Fibroblast of skin of abdomen (primary cell): ENCODE measurements at places on chromosomes 2 and 18.

- DNase-seq: peak; percentile 20
These were observed 3.4 kb downstream of the SRBD1 start for GRCh38 chr2:45607701-45608100.

DNA sequence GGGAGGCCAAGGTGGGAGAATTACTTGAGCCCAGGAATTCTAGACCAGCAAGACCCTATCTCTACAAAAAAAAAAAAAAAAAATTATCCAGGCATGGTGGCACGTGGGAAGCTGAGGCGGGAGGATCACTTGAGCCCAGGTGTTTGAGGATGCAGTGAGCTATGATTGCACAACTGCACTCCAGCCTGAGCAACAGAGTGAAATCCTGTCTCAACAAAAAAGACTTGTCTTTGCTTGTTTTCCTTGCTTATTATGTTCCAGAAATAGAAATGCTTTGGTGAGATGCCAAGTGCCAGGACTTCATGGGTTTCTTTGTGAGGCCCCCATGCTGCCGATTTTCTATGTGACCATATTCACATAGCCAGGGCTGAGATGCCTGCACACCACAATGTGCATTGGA, 9.0 kb downstream of the DCDC2C start:
- DNase-seq: no peak

DNA sequence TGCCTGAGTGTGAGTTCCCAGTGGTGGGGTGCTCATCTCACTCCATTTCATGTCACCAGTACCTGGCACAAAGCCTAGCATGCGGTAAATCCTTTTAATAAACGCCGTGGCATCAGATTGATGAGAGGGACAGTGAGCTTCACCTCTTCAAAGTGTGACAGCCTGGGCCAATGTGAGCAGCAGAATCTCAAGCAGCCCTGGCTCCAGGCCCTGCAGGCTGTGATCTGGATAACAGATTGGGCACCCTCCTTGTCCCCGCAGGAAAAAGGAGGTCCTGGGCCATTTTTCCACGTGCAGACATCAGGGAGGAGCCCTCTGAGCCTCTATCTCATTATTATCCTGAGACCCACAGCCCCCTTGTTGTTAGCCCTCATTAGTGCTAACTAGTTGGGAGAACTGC, 34.8 kb downstream of the TET3 start:
- DNase-seq: no peak

DNA sequence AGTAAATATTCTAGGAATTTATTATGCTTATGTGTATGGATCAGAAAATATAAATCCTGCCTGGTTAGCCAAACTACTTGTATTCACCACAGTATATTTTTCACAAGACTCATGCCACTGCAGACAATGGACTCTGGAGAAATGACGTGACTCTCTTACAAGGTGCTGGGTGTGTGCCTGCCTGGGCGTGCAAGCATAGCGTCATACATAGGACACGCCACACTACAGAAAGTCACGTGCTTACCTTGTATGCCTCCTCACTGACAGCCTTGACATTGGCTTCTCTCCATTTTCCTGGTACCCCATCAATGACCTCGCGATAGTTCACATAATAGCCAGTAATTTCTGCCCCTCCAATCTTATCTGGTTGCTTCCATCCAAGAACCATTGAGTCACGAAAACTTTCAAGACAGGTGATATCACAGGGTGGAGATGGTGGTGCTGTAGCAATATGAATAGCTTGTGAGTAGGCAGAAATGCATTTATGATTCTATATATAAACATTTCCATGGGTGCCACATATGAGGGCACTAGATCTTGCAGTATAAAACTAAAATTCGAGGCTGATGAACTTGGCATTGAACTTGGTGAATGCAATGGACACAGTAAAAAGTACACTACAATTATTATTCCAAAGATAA, 93.2 kb downstream of the MYOM1 start:
- no peak for DNase-seq

DNA sequence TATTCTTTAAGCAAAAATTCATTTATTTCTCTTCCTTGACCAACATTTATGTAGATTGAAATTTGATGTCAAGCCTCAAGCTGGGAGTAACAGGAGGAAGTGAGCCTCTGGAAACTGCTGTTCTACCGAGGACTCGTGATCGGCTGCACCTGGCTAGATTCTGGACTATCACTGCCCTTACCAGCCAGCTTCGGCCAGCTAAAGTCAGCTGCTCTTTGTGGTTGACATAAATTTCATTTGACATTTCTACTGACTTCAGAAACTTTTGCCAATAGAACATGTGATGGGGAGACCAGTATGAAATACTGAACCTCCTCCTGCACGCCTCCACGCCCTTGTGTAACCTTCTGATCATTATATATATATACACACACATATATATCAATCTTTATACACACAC, 74.2 kb upstream of the RGPD5 start:
- no peak for DNase-seq

GRCh38 chr2:28096421-28096820, 205.9 kb downstream of the BABAM2 start:
- DNase-seq: peak; percentile 89

- DNase-seq: no peak
These were observed 139.8 kb upstream of the UBE2E3 start for GRCh38 chr2:180840641-180841040.

DNA sequence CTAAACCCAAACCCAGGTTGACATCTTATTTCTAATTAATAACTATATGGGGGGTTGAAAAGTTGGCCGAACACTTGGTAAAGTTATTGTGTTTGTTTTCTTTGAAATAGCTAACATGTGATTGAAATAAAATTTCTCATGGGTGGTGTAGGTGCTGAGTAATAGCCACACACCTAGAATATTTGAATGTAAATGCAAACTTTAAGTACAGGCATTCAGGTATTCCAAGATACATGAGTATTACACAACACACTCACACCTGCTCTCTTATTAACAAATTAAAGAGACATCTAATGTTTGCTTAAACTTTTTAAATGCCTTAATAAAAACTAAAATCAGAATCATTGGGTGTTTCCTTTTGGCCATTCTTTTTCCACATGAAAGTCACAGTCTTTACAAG, 165.5 kb downstream of the EHBP1 start:
- DNase-seq: no peak

DNA sequence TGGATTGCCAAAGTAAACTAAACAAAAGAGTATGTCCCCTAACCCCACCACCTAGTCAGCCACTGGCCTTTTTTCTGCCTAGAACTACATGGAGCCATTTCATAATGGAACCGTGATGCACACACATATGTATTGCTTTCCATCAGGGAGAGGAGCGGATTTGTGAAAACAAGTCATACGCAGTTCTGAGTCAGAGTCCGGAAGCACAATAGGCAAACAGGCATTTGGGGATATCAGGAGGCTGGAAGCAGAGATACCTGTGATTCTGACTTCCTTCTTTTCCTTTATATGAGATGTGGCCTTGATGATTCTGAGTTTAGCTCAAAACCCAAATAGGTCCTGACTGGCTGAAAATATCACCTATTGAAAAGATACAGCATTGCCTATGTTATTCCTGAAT, 93.5 kb downstream of the TMEM163 start:
- no peak for DNase-seq
